ENCODE measurements at places on chromosomes 2 and 18.

DNA sequence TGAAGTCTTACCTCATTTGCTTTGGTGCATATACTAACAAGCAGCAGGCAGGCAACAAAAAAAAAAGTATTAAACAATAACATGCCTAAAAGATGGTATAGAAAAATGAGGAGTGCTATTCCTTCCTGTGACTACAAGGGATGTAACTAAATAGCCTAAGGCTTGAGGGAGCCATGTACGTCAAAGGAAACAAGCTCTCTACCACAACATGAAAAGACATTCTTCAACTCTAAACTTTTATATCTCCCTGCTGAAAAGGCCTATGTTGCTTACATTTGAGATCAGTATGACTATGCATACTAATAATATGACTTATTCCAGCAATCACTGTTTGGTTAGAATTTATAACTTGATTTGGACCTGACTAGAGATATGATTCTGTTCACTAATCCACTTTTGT lies 347.9 kb downstream of the ADCYAP1 start:
- DNase-seq = no peak

DNA sequence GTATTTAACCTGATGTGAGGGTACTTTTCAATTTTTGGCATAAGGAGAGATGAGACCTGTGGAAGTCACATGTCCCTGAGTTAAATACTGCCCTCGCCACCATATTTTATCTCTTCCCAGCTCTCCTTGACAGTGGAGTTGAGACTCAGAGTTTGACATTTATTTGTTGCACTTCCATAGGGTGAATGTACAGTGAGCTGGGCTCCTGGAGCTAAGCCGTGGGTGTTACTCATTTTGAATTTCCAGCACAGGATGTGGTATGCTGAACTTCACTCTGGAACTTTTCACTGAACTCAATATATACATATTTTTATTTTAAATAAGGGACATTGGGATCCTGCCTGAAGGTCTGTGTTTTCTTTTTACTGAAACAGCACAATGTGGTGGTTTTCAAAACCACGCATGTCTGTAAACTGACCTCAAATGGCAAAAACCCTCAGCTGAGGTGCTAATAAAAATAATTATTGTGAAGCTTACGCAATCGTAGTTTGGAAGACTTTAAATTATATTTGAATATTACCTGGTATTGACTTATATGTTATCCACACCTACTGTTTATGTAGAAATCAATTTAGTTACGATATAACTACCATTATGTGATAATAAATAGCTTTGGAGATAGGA lies 12.1 kb downstream of the RNF144A start:
- DNase-seq = no peak

DNA sequence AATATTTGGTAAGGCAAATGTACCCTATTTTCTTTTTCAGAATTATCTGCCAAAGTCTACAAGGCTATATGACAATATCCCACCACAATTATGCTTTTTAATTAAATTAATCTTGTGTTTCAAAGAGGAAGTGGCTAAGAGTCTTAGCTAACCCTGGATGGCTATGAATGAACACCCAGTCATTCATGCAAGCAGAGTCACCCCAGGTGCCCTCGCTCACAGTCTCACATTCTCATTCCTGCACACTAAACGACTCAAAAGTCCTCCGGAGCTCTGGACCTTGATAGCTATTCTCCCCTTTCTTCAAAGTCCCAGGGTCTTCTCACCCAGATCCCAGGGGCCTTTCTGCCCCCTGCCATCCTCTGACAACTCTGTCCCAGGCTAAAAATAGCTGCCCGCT lies 42.1 kb upstream of the MRPL19 start:
- no peak for DNase-seq

GRCh38 chr2:161100211-161100895 lies 59.9 kb upstream of the TANK start:
- DNase-seq = no peak

DNA sequence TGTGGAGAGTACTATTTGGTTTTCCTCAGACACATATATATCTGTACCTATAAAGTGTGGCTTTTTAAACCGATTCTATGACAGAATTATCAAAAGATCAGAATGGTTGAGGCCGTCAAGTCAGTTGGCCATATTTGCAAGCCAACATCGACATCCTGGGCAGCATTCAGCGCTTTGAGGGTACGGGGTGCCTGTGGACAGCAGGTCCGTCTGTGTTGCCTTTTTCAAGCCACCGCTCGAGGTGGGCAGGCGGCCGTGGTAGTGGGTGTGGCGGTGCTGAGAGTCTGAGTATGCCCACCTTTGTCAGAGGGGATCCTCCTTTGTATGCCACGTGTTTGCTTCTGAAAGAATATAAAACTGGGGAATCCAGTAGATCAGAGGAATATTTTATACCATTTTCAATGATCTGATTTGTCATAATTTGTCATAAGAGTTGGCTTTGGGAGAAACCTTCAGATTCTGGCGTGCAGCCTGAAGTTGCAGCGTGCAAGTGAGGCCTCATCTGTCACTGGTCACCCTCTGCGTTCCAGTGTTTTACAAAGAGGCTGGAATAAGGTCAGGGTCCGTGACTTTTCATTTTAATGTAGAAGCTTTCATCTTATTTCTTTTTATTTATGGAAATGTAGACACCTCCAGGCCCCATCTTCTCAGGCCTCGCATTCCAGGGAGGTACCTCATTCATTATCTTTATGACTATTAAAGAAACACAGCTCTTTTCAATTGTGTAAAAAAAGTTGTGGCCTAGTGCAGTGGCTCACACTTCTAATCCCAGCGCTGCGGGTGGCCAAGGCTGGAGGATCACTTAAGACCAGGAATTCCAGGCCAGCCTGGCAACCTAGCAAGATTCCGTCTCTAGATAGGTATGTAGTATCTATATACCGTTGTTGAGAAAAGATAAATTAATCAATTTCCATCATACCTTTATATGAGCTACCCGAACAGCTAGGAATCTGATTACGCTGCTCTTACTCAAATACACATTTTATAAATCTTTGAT lies 37.8 kb upstream of the RBM44 start:
- DNase-seq = no peak

Data from T47D (cell line).